ENCODE measurements at places on chromosomes 1 and 21.

DNA sequence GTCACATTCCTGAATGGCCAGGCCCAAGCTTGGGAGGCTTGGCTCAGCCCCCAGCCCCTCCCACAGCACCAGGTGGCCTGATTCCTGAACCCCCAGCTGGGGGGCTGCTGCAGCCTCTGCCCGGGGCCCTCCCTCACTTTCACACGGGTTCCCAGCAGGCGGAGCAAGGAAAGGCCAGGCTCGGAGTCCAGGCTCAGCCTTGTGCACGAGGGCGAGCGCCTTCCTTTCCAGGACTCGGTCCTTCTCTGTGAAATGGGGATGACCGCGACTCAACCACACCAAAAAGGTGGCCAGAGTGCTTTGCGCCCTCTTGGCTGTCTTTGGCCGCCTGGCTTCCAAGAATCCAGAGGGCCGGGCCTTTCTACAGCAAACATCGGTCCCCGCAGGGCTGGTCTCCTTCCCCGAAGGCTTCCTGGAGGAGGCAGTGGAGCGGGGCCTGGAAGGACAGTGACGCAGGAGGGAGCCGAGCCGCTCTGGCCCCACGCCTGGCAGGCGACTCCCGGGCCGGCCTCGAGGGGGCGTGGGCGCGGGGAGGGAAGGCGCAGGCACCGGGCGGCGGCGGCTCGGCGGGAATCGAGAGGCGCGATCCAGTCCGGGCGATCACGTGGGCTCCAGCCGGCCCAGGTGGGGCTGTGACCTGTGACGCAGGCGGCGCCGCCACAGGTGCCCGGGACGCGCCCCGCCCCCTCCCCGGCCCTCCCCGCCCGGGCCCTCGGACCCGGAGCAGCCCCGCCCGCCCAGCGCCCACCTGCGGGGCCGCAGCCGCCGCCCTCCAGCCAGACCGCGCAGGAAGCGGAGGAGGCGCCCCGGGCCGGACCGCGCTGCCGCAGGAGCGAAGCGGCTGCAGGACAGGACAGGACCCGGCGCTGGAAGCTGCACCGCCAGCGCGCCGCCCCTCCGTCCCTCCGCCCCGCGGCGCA lies at the start of gene ARHGEF16:
ARHGEF16 (plus strand) TSS at position 775 of the 920 bp plus-strand sequence. CDS start 8,420 bp downstream, outside the sequence.
- no peak for DNase-seq

DNA sequence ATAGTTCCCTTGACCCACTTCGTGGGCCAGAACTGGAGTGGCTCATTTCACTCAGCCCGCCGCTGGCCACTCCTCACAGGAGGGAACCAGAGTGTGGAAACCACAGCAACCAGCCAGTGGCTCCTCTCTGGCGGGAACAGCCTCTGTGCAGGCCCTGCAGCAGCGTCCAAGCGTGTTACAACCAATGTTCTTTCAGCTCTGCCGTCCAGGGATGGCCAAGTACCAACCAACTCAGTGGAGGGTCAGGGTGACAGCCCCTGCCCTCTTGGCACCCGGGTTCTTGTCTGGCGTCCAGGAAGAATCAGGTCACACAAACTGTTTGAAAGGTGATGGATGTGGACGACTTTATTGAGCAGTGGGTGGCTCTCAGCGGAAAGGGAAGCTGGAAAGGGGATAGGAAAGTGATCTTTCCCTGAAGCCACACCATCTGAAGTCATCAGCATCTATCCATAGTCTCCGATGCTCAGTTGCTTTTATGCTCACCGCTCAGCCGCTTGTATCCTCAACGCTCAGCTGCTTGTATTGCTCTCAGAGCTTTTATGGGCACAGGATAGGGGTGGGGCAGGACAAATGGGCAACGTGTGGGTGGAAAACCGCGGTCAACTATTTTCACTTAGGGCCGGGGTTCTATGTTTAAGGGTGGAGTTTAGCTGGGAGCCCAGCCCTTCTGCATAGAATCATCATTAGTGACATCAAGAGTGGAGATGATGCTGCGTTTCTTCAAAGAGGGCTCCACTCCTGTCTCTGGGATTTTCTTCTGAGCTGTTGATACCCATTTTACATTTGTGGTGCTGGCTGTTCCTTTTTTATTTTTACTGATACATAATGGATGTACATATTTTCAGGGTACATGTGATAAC lies 250.2 kb downstream of the RRAGC start:
- no peak for DNase-seq

GRCh38 chr1:39494671-39495410 lies 3.4 kb downstream of the BMP8A start:
- no peak for DNase-seq

DNA sequence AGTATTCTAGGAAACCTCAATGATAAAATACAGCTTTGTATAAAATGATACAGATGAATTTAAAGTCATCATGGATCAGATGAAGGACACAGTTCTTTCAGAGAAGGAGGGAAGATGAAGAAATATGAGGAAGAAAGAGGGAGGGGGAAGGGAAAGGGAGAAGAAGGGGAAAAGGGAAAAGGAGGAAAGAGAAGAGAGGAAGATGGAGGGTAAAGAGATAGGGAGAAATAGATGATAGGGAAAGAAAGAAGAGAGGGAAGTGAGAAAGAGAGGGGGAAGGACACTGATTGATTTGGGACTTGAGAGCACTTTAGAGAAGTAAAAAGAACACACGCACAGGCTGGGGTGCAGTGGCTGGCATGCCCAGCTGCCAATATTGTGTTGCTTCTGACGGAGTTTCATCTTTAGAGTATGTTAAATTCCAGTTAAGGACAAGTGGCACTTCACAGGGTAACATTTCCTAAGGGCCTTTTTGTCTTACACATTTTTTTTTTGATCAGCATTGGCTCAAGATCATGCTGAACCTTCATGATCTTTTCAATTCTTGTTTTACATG lies 235.9 kb upstream of the DMRTA2 start:
- no peak for DNase-seq

GRCh38 chr1:161091796-161092507 lies 2.6 kb upstream of the NECTIN4 start:
- no peak for DNase-seq

DNA sequence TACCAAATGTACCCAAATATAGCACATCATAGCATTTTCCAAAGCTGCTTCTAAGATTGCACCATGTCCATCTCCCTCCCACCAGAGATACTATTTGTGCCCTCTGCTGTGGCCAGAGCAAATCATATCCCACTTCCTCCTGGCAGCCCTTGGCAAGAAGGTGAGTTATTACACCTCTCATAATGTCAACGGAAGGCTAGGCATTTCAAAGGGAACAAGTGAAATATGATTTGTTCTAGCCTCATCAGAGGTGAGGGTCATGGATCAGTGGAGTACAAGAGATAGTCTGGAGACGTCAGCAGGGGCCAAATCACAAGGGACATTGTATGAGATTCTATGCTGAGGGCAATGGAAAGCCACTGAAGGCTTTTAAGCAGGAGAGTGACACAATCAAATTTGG lies 90.2 kb upstream of the BCAR3 start:
- no peak for DNase-seq
